ENCODE measurements at places on chromosomes 13 and 19. TPM values are rescaled to one million over a fixed set of nuclear protein-coding genes. Genes with fewer than 3 reads are reported as not detected.
A peak's percentile ranks its signal among the peaks of the same experiment; 100 is the strongest.

Gene UPK1A
- not detected for total RNA-seq

Gene IGSF23
- 0.13 TPM for total RNA-seq

Gene NXNL1
- not detected for total RNA-seq

Gene URAD
- not detected for total RNA-seq

Gene PTGIR
- total RNA-seq: not detected

Gene ING1
- total RNA-seq: 12.5 TPM

Gene TYROBP
- total RNA-seq: not detected

Gene ADGRE3
- not detected for total RNA-seq

Gene MUC16
- total RNA-seq: not detected

Gene FCAR
- total RNA-seq: not detected

Gene ZNF625
- 8.3 TPM for total RNA-seq

DNA sequence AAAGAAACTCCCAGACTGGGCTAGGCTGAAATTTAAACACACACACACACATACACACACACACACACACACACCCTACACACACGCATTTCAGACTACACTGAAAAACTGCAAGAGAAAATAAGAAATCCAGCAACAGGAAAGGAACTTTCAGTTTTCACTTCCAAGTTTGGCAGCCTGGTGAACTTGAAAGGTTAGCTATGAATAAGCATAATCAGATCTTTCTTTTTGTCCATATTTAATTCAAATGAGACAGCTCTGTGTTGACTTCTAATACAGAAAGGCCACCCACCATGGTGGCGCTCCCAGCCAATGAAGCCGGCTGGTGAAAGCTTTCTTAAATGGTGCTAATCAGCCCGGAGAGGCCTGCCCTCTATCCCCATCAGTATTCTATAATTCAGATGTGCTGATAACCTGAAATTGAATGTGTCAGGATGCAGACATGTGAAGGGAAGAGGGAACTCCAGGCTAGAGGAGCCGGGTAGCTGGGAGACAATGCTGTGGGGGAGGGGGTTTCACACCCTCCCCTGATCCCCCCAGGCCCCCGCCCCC, 108.3 kb upstream of the ZNF536 start:
- no peak for DNase-seq

- DNase-seq: peak; percentile 37
These were observed 20.6 kb downstream of the FFAR2 start for GRCh38 chr19:35468637-35469036.

- DNase-seq: no peak
These were observed 1.2 kb downstream of the CDC34 start for GRCh38 chr19:532561-533363.

- DNase-seq: no peak
These were observed 60.1 kb downstream of the RNASEH2B start for GRCh38 chr13:50969691-50970090.

GRCh38 chr13:77583581-77583980, 48.1 kb downstream of the SCEL start:
- DNase-seq: no peak

- peak; percentile 49 for DNase-seq
These were observed 34.4 kb downstream of the DNAJC15 start for GRCh38 chr13:43057653-43058317.

DNA sequence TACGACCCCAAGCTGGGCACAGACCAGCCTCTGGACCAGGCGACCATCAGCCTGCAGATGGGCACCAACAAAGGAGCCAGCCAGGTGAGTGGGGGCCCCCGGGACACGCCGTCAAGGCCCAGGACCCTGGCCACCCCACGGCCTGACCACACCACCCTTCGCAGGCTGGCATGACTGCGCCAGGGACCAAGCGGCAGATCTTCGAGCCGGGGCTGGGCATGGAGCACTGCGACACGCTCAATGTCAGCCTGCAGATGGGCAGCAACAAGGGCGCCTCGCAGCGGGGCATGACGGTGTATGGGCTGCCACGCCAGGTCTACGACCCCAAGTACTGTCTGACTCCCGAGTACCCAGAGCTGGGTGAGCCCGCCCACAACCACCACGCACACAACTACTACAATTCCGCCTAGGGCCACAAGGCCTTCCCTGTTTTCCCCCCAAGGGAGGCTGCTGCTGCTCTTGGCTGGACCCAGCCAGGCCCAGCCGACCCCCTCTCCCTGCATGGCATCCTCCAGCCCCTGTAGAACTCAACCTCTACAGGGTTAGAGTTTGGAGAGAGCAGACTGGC, 9.6 kb downstream of the ELOF1 start:
- DNase-seq: no peak

GRCh38 chr19:52592301-52592700, 22.2 kb downstream of the ZNF701 start:
- DNase-seq: no peak

GRCh38 chr13:61247149-61247936, 168.3 kb downstream of the PCDH20 start:
- DNase-seq: no peak

DNA sequence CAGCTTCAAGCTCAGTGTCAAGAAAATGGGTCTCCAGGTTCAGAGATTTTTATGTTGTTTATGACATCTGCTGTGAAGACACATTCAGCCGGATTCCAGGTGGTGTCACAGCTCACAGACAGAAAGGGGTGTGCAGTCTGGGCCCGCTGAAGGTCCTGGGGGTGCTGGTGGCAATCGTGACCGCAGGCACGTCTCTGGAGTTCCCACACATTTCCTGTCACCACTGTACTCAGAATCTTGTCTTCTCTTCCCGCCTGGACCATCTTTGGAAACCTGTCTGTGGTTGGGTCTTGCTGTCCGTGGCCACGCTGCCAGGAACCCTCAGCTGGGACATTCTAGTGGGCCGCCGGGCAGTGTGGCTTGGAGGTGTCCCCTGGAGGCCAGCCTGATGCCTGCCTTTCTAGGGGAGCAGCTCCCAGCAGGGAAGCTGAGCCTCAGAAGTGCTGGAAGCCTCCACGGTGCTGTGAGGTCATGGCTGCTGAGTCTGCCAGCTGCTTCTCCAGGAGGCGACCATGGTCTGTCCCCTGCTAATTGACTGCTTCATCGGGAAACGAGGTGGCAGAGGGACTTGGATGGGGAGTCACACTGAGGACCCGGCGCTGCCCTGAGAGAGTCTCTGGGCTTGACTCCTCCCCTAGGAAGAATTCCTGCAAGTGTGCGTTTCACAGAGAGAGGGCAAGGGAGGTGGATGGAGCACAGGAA, 3.7 kb downstream of the TEX29 start:
- DNase-seq: no peak

- no peak for DNase-seq
These were observed 2.1 kb downstream of the TMEM255B start for GRCh38 chr13:113761136-113761535.

DNA sequence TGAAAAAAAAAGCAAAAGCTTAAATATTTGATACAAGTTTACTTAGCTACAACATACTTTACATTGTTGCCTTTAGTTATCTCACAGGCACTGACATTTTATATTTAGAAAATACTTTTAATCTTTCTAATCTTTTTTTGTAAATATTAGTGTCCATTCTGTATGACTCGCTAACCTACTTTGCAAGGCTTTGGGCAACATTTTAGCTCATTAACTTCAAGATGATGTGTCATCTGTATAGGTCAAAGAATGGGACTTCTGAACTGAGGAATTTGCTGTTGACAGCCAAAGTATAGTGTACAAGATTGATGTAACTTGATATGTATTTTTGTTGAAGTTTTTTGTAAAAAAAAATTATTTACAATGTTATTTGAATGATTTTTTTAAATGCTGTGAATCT, 2.7 kb upstream of the C1QTNF9 start:
- DNase-seq: no peak

DNA sequence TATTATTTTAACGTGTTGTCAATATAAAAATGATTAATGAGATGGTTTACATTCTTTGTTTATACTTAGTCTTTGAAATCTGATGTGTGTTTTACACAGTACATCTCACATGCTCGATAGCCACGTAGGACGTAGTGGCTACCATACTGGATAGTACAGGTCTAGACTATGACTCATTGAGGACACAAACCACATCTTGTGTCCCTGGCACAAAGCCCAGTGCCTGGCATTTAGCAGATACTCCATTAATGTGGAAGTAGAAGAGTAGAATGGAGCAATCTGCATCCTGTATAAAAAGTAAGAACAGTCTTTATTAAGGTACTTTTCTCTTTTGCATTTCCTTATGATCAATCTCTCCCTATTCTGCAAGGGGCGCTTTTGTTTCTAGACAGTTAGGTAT, 49.0 kb upstream of the FRY start:
- DNase-seq: peak; percentile 76

DNA sequence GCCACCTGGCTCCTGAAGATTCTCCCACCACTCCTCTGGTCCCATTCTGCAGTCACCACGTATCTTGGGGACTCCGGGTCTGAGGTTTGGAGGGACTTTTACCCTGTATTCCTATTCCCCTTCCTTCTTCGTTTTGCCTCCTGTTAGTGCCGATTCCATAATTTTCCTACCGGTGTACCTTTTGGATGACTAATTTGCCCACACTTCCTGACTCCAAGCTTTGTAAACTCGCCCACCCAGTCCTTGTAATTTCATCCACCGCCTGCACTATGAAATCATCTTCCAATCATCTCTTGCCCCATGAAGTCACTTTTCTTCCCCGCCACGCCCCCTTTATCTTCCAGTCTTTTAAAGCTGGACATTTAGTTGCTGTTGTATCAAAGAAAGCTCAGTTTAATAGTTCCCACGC, 572 bp downstream of the UCHL3 start:
- DNase-seq: peak; percentile 85

DNA sequence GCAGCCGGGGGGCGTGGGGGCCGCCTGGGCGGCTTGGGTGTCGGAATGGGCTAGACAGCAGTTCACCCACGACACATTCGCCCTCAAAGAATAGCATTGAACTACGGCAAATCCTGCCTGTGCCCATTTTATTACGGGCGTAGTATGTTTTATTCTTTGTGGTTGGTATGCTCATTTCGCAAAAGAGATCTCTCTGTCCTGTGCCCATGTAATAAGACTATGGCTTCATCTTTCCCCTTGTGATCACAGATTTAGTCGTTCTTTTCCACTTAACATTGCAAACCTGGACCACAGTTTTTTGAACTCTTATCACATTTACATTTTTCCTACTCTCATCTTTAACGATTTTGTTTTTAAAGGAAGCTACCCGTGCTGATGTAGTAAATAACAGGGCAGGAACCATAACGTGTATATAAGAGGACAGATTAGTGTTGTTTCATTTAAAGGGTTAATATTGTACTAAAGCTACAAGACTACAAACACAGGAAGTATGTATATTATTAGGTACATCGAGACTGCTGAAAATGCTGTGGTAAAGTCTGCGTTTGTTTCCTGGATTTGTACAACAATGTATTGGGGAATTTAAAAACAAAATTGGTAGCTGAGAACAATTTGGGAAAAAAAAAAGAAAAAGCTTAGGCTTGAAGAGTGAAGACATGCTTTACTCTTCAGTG, 3.2 kb upstream of the MYCBP2 start:
- DNase-seq: peak; percentile 47

DNA sequence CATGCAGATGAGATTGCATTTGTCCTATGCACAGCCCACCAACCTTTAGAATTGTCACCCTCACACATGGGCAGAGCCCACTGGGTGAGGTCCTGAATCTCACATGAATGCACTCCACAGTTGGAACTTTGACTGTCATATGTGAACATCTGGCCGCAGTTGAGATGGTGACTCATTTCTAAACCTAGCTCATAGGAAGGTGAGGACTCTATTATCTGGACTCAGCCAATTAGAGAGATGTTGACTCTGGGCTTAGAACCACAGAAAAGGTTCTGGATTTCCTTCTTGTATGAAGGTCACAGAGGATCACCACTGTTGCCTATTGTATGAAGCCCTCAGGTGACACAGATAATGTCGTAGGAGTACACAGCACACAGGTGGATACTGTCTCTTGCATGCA, 25.6 kb upstream of the ZNF681 start:
- no peak for DNase-seq

DNA sequence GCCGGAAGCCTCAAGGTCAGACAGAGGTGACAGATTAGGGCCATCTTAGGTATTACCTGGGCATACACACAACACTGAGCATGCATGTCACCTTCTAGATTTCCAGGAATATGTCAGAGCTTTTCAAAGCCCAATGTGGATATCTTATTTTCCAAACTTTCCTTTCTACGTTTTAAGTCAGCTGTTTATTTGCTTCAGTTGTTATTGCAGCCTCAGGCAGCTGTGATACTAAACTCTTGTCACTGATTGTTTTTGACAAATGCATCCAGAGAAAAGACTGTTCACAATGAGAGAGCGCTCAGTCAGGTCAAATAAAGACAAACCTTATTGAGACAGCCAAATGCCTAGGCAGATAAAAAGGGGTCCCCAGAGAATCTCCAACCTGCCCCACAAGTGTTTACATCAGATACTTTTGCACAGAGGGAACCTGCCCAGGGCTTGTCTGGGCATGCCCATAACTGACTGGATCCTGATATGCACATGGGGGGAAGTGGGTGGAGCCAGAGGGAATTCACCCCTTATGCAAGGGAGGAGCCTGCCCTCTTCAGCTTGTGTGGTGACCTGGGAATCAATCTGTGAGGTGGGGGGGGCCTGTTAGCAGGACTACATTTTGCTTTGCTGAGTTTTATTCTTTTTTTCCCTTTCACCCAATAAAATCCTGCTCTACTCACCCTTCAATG, 28.5 kb downstream of the MED4 start:
- peak; percentile 50 for DNase-seq

GRCh38 chr19:33888665-33889064, 92.0 kb downstream of the KCTD15 start:
- no peak for DNase-seq

DNA sequence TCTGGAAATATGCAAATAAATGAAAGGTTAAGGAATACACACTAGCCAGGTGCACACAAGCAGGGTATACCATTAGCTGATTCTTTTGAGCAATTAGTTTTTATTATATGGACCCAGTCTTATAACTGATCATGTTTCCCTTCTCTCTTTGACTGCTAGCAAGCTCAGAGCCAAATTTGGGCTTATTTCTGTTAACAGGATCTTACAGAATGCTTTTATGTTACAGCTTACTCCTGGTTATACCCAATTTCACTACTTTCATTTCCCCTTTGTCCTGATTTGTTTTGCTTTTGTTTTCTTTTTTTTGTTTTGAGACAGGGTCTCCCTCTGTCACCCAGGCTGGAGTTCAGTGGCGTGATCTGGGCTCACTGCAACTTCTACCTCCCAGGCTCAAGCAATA, 12.9 kb upstream of the TPT1 start:
- no peak for DNase-seq

GRCh38 chr13:41059456-41060081, 1.7 kb upstream of the WBP4 start:
- no peak for DNase-seq

- DNase-seq: no peak
These were observed 24.6 kb downstream of the CDADC1 start for GRCh38 chr13:49272296-49272695.

GRCh38 chr19:54197121-54197520, 3.5 kb upstream of the RPS9 start:
- no peak for DNase-seq
